Lung microvascular endothelial cell (primary cell): ENCODE measurements at places on chromosomes 16 and 17.

DNA sequence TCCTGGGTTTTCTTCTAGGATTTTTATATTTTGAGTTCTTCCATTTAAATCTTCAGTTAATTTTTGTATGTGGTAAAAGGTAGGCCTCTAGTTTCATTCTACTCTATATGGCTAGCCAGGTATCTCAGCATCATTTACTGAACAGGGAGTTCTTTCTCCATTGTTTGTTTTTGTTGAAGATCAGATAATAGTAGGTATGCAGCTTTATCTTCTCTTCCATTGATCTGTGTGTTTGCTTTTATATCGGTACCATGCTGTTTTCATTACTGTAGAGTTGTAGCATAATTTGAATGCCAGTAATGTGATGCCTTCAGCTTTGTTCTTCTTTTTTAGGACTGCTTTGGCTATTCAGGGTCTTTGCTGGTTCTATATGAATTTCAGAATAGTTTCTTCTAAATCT lies 77.3 kb downstream of the USP22 start:
- no peak for DNase-seq

DNA sequence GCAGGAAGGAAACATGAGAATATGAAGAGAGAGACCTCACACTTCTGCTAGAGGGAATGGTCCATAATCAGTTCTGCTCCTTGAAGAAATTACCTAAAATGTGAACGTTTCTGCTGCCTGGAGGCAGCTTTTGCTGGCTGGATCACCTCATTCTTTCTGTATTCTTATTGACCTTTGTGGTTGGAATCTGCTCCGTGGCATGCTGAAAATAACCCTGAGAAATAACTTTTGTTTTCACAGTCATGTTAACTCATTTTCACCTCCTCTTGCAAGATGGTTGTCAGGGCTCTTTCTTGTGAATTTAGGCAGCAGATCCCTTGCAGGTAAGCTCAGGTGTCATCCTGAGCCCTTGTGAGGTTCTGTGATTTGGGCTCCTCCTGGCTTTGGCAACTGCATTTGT lies 70.2 kb downstream of the IRF8 start:
- no peak for DNase-seq

- DNase-seq: peak; percentile 23
Observed at GRCh38 chr16:88309908-88310265, 72.9 kb upstream of the ZNF469 start.

GRCh38 chr17:29293890-29294579 lies at the start of gene NUFIP2:
Gene NUFIP2, minus strand, starts transcription at chr17:29294148. Its CDS starts 89 bp downstream, at chr17:29294059.
- DNase-seq: peak; percentile 99

DNA sequence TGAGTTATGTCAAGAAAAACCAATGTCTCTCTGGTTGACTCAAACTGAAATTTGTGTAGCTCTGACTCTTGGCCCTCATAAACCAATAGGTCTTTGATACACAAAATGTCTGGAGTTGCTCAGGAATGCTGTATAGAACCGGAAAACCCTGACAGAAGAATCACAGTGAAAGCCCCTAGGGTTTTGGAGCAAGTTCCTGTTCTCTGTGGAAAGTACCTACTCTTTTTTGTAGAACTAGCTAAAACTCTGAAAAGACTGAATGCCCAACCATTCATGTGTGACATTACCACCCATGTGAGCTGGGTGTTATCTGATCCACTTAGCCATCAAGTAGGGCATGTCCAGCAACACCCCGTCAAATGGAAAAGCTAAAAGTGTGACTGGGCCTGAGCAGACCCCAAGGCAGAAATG lies 28.8 kb downstream of the CCL4 start:
- no peak for DNase-seq

DNA sequence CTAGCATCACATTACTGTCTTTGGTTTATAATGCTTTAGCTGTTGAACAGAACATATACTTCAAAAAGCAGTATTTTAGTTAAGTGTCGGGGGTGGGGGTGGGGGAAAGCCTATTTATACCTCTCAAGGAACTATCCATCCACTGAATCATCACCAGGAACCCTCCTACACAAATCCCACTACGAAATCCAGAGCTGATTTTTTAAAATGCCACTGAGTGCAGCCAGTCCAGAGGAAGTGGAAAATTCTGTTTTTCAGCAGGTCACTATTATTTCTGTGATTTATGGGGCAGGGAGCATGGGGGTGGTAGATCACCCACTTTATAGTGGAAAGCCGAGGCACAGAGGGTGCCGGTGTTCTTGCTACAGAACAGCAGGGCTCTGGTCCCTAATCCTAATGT lies 284.1 kb downstream of the SOX9 start:
- peak; percentile 36 for DNase-seq

DNA sequence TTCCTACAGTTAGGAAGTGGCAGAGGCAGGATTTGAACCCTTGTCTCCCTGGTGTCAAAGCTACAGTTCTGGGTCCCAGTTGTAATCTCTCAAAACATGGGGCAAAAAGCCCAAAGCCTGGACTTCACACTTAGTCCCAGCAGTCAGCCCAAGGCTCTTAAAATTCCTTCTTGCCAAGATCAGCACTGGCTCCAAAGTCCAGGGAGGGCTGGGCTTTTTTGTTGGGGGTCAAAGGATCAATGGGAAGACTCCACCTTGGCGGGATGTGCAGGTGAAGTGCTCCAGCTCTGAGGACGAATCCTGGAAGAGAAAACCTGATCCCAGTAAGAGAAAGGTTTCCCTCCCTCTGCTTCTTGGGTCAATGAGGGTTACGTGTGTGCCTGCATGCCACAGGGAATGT lies 195.5 kb downstream of the HAPSTR1 start:
- DNase-seq: no peak
